Activated T-helper 17 cell treated with anti-CD3 and anti-CD28 coated beads, Interleukin-2, amount 50 U/mL, for 72 hours (primary cell): ENCODE measurements at places on chromosomes 5 and 9.
A peak's percentile ranks its signal among the peaks of the same experiment; 100 is the strongest.

DNA sequence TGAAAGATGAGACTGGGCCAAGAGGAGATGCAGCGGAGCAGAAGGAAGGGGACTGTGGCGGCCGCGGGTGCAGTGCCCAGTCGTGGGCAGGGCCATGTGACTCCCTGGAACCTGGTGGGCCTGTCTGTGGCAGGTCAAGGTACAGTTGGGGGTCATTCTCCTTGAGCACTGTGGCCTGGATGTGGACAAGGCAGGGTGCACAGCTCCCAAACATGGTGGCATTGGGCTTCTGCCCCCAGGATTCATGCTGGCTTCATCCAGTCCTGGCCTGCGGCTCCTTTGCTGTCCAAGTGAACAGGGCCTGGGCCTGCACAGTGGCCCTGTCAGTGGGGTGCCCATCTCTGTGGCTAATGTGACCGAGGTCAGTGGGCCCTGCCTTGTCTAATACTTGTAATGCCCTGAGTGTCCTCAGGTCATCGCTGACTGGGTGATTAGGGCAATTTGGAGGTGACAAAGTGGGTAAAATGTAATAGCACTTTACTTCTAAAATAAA lies 39.9 kb downstream of the CEP72 start:
- ATAC-seq, result no peak

GRCh38 chr5:151464101-151464500 lies 16.7 kb downstream of the SLC36A1 start:
- no peak for ATAC-seq

GRCh38 chr9:72524820-72525540 lies 3.6 kb downstream of the TMC1 start:
- ATAC-seq, result peak; percentile 69

- ATAC-seq, result no peak
Measured at GRCh38 chr9:19782005-19782404, 6.8 kb downstream of the SLC24A2 start.

- ATAC-seq, result no peak
Measured at GRCh38 chr9:90834828-90835595, 33.4 kb downstream of the SYK start.

GRCh38 chr5:173303878-173304590 lies 24.2 kb downstream of the STC2 start:
- peak; percentile 40 for ATAC-seq

DNA sequence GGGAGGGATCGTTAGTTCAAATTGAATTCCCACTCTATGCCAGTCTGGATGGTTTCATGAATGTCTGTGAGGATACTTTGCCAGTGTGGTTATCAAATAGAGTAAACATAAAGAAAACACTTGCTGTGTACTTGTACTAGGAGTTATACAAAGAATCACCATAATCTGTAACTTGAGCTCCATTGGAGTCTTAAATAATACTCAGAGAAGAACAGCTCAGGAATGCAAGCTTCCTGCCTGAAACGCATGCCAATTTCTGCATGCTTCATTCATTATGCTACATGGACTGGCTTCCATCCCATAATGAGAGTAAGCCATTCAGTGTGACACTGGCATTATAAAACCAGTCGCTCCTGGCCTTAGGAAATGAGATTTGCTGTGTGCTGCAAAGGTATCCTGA lies 351.4 kb downstream of the SEMA5A start:
- no peak for ATAC-seq

DNA sequence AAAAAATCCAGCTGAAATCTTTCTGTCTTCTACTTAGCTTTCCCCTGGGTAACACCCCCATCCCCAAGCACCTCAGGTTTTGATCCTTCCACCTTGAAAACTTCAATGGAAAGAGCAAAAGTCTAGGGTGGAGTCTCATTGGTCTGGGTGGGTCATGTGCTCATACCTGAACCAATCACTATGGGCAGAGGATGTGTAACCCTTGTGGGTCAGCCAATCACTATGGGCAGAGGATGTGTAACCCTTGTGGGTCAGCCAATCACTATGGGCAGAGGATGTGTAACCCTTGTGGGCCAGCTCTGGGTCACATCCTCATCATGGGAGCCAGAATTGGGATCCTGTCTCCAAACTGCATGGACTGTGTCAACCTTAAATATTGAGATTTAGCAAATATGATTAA lies 18.5 kb downstream of the NAIF1 start:
- peak; percentile 96 for ATAC-seq

DNA sequence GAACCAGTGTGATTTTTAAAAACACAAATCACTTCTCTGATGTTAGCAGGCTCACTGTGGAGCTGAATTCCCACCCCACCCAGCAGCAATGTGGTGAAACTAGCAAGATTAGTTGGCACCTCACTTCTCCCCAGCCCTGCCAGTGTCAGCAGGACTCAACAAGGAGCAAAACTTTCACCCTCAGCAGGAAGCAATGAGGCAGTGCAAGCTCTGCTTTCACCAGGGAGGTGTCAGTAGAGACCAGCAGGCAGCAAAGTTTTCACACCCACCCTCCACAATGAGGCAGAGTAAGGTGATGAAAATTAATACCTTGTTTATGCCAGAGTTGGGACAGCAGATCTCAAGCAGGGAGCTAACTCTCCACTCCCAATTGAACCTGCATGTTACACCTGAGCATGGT lies 565.0 kb downstream of the CETN3 start:
- ATAC-seq, result no peak

- ATAC-seq, result no peak
Measured at GRCh38 chr5:57299986-57300385, 126.1 kb downstream of the GPBP1 start.

- ATAC-seq, result no peak
Measured at GRCh38 chr5:22591461-22591860, 261.7 kb downstream of the CDH12 start.

- no peak for ATAC-seq
Measured at GRCh38 chr9:111099199-111100008, 61.1 kb upstream of the LPAR1 start.

GRCh38 chr9:99162759-99163364 lies 57.9 kb downstream of the TGFBR1 start:
- ATAC-seq, result peak; percentile 46

- no peak for ATAC-seq
Measured at GRCh38 chr9:81096625-81097024, 592.7 kb downstream of the TLE1 start.

- ATAC-seq, result no peak
Measured at GRCh38 chr5:91954136-91954535, 571.0 kb upstream of the ARRDC3 start.

GRCh38 chr5:134517553-134517952 lies 7.9 kb upstream of the JADE2 start:
- peak; percentile 49 for ATAC-seq

- no peak for ATAC-seq
Measured at GRCh38 chr5:1007681-1008450, 736 bp upstream of the NKD2 start.

DNA sequence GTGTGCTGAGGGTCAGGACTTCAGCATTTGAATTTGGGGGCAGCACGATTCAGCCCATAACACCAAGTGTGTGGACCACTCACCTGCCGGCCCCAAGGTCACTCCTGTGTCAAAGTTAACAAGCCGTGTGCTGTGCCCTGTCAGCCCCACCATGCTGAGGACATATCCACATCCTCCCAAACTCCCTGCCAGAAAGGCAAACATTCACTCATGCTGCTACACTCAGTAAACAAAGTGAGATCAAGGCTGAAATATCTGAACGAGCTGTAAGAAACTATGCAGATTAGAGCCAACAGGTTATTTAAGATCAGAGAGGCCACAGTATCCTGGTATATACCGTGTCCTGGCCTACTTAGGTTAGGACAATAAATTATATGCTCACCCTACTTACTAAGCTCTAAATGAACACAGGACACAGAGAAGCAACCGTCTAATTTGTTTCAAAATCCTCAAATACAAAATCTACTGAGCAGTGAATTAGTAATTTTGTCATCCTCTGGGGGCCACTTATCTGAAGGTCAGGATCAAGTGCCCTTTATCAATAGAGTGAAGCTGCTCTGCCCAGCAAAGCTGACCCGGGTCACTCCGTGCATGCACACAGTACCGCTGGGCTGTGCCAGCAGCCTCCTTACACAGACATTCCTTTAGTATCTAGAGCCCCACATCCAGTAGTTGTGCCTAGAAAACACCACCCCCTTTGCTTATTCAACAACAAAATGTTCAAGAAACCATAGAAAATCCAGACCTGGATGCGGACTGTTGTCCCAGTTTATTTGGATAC lies 28.2 kb downstream of the RETREG1 start:
- no peak for ATAC-seq

- ATAC-seq, result no peak
Measured at GRCh38 chr9:37046683-37047082, 12.6 kb upstream of the PAX5 start.

- ATAC-seq, result no peak
Measured at GRCh38 chr5:1564182-1564748, 40.5 kb upstream of the LPCAT1 start.

DNA sequence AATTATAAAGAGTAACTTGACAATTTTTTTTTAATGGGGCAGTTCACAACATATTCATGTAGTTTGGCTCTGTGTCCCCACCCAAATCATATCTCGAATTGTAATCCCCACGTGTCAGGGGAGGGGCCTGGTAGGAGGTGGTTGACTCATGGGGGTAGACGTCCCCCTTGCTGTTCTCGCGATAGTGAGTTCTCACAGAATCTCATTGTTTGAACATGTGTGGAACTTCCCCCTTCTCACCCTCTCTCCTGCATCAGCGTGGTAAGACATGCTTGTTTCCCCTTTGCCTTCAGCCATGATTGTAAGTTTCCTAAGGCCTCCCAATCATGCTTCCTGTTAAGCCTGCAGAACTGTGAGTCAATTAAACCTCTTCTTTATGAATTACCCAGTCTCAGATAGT lies 40.7 kb downstream of the FBXW11 start:
- ATAC-seq, result peak; percentile 42

DNA sequence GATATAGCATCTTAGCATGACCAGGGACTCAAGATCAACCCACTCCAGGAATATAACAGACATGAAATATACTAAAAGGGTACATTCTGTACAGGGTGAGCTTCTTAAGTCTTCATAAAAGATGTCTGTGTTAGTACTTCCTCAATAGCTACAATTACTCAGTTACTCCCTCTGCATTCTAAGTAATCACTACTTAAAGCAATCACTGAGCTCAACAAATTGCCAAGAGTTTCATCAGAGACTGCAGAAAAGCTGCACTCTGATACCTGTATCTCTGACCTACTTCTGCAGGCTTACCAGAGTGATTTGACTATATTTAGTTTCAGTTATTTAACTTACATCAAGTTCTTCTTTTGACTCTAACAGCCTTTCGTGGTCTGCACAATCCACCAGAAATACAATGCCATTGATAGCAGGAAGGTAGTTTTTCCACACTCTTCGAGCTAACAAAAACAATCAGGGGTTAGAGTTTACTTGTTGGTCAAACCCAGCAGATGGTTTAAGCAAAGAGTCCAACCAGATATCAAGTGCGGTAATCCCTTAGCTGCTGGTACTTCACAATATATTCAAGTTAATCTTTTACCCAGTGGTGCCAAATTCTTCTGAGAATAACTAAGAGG lies 23.3 kb downstream of the SAR1B start:
- peak; percentile 80 for ATAC-seq

GRCh38 chr9:111904026-111904425 lies 7.4 kb downstream of the UGCG start:
- ATAC-seq, result no peak

DNA sequence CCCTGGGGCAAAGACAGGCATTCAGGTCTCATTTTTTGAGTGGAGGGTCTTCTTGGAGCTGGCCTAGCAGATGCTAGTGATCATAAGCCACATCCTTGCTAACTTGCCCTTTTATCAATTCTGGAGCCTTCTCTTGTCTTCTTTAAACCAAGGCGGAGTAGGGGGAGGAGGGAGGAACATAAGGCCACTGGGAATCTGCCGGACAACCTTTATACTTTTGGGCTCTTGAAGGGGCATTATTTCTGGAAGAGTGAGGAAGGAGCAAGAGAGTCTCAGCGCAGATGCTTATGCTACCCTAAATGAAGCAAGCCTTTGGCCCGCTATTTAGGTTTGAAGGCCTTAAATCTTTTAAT lies 2.0 kb downstream of the TMEFF1 start:
- ATAC-seq, result no peak

DNA sequence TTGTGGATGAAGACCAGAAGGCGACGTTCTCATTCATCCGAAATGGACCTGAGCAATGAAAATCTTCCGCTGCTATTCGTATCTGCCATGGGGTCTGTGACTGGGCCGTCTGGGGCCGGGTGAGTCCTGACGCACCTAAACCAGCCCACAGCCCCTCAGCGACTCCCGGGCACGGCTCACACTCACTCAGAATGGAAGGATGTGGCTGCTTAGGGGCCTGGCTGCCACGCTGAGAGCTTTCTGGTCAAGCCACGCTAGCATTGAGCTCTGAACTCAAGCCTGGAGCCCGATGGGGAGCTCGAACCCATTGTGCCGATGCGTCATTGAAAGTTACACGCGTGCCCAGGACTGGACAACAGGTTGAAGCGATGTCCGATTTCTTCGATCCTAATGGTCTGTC lies 97.8 kb downstream of the MRPL36 start:
- ATAC-seq, result no peak

GRCh38 chr5:32276173-32276853 lies 36.4 kb downstream of the MTMR12 start:
- no peak for ATAC-seq

DNA sequence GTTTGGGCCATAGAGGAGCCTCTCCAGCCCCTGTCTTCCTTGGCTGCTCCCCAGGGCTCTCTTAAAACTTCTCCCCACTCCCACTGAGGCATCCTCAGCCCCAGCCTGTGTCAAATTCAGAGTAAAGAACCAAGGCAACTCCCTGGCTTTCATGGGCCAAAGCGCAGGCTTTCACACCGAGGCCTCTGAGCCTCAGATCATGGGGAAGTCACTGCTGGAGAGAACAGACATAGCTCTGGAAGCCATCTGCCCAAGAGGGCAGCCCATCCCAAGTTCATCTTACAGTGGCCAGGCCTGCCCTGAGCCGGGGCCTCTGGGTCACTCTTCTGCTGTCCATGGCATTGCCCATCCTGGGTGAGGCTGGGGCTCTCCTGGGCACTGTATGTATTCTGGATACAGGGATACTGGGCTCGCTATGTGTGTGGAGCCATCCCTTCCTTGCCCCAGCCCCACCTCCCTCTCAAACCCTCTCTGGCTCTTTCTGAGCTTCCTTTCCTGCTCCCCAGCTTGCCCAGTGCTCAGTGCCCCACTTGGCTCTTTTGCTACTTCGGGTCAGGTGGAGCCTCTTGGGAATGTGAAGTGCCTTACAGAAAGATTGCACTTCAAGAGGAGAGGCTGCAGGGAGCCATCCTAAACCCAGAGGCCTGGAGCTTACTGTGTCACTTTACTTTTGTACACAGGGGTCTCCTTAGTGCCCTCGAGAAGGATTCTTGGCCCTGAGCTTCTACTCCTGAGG lies 33.0 kb downstream of the TGFBI start:
- ATAC-seq, result no peak

GRCh38 chr9:82547995-82548394 lies 514.9 kb downstream of the RASEF start:
- ATAC-seq, result no peak

DNA sequence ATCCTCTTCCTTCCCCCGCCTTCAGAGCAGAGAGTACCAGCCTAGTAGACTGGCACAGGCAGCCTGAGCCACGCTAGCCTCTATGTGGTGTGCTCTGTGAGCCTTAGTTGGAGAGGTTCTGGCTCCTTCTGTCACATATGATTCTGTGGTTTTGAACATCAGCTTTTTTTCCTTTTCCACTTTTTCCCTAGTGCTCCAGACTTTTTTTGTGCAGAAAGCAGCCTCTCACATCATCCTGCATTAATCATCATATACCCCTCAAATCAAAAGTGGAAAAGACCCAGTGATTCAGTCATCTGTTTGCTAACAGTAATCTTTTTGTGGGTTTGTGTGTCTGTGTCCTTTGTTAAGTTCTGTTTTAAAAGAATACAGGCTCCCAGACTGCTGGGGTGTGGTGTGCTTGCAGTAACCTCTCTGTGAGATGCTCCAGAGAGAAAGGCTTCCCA lies 663.9 kb upstream of the RGMB start:
- no peak for ATAC-seq
